Spinal cord (tissue), 10 donors: ENCODE measurements at places on chromosomes 1 and 21.

GRCh38 chr1:207799989-207800648, 48.3 kb downstream of the CD46 start:
- H3K4me1 ChIP-seq, result no peaks in the 10 kb centered on the region
- H3K27ac ChIP-seq, result no peak overlapping the region
- no peaks in the 10 kb centered on the region for H3K27me3 ChIP-seq
- H3K36me3 ChIP-seq, result peaks cover 18% of the 10 kb centered on the region
- no peak overlapping the region for H3K4me3 ChIP-seq

- peaks cover 3% of the 10 kb centered on the region for H3K36me3 ChIP-seq
- no peak overlapping the region for H3K27ac ChIP-seq
- H3K4me3 ChIP-seq, result no peak overlapping the region
- DNase-seq, result no peak
- peaks cover 61% of the 10 kb centered on the region for H3K4me1 ChIP-seq
Observed at GRCh38 chr21:33021667-33022066, 4.1 kb upstream of the OLIG2 start.

GRCh38 chr1:6148497-6149241, 31.5 kb downstream of the CHD5 start:
- DNase-seq, result no peak
- H3K4me3 ChIP-seq, result no peak overlapping the region
- H3K36me3 ChIP-seq, result peaks cover 88% of the 10 kb centered on the region
- peaks cover 7% of the 10 kb centered on the region for H3K27me3 ChIP-seq
- peaks cover 26% of the 10 kb centered on the region for H3K4me1 ChIP-seq

DNA sequence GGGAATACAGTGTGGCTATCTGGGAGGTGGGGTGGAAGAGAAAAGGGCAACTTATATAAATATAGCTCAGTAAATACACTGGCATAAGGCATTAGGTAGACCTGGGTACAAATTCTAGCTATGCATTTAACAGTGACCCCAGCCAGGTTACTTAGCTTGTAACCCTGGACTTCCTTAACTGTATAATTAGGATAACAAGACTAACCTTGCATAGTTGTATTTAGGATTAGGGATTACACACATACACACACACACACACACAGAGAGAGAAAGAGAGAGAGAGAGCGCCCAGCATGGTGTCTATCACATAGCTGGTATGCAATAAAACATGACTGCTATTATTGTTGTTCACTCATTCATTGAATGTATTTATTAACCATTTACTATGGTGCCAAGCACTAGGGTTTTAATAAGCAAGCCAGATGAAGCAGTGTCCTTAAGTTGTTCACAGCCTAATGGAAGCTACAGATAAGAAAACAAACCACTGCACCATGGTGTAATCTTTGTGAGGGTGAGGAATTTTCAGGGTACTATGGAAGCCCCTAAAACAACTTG, 251.4 kb downstream of the ZNF648 start:
- H3K36me3 ChIP-seq, result no peaks in the 10 kb centered on the region
- H3K4me3 ChIP-seq, result no peak overlapping the region
- no peak overlapping the region for H3K27ac ChIP-seq

- DNase-seq, result no peak
- H3K36me3 ChIP-seq, result no peaks in the 10 kb centered on the region
- no peaks in the 10 kb centered on the region for H3K27me3 ChIP-seq
Observed at GRCh38 chr1:20139776-20140612, 871 bp downstream of the PLA2G2F start.

DNA sequence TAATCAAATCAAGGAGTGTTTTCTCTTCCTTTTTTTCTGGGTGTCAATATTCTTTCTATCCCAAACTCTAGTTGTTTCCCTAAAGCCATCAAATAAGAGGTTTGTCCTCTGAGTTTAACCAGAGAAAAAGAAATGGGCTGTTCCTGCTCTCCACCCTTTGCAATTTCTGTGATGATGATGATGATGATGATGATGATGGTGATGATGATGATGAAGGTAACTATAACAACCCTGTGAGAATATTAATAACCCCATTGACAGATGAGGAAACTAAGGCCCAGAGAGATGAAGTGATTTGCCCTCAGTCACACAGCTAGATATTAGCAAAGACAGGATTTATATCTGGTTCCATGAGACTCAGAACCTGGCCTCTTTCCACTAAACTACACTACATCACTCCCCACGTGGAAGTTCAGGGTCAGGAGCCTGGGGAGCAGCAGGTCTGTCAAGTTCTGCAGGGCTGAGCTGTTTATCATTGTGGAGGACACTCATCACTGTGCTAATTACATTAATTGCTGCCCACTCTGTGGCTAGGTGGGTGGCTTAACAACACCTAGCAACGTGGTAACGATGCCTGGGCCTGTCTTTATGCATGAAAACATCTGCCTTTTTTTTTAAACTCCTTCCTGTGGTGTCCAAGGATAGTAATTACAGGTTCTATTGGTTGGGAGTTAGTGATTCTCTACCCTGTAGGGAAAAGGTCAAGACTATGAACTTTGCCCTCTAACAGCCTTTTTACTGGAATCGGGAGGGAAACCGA, 19.0 kb upstream of the JUN start:
- no peaks in the 10 kb centered on the region for H3K36me3 ChIP-seq
- no peaks in the 10 kb centered on the region for H3K27me3 ChIP-seq
- H3K4me3 ChIP-seq, result no peak overlapping the region
- H3K4me1 ChIP-seq, result no peaks in the 10 kb centered on the region
- no peak for DNase-seq
- H3K27ac ChIP-seq, result no peak overlapping the region

DNA sequence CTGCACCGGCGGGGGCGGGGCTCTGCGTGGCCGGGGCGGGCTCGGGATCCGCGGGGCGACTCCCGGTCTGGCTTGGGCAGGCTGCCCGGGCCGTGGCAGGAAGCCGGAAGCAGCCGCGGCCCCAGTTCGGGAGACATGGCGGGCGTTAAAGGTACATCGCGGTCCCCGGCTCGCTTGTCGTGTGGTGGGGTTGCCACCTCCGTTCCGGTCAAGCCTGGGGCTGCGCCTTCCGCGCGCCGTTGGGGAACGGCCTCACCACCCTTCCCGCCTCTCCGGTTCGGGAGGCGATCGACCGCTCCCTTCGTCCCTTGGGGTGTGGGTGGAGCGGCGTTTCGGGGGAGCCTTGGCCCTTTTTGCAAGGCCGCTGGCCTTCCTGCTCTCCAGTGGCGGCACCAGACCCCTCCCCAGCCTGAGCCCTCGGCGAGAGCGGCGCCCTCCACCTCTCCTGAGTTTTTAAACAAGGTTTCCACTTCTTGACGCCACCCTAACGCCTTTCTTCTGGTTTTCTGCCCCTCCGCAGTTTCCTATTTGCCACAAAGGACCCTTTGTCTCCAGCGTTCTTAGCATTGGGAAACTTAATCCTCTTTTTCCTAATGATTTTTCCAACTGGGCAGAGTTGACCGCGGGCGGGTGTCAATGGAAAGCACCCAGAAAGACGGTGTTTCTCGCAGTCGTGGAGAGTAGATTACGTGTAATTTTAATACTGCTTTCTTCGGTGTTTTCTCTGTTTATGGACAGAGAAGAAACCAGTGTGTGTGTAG, at the start of the genes LEPR and LEPROT:
LEPR (plus strand) TSS at position 79 of the 761 bp plus-strand sequence. CDS start 144,898 bp downstream, outside the sequence.
LEPROT (plus strand) TSS at position 79 of the 761 bp plus-strand sequence; CDS start at position 136, 57 bp downstream.
- peak; percentile 31 for DNase-seq
- peak within 1 kb of the TSS; percentile 98 for H3K4me3 ChIP-seq
- no peaks in the 10 kb centered on the region for H3K36me3 ChIP-seq
- no peaks in the 10 kb centered on the region for H3K27me3 ChIP-seq
- peaks cover 14% of the 10 kb centered on the region for H3K4me1 ChIP-seq

DNA sequence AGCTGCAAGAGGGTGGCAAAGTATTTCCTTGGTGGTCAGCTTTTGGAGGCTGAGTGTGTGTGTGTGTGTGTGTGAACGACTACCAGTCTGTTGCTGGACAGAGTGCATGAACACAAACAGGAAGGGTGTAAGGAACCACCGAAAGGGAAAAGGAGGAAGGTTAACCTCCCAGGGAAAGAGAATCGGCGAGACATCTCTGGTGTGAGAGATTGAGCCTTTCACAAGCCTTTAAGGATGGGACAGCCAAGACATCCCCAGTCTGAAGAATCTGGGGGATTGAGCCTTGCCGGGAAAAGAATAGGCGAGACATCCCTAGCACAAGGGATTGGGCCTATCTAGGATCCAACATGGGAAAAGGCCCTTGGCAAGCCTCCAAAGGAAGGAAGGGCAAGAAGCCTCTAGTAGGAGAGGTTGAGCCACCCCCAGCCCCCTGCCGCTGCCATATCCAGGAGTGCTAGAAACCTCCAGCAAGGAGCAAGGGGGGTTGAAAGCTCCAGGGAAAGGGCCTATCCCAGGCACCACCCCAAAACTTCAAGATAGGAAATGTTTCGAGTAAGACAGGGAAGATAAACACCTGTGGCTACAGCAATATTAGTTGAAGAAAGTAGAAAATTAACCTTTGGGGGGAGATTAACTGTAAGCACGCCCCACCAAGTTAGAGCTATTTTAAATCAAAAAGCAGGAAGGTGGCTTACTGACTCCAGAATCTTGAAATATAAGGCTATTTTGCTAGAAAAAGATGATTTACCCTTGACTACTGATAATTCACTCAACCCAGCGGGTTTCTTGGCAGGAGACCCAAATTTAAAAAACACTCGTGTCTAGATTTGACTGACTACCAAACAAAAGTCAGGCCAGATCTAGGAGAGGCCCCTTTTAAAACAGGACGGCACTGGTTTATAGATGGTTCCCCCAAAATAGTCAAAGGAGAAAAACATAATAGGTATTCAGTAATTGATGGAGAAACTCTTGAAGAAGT, 3.2 kb downstream of the TEX50 start:
- H3K4me1 ChIP-seq, result no peaks in the 10 kb centered on the region
- no peaks in the 10 kb centered on the region for H3K36me3 ChIP-seq
- H3K27me3 ChIP-seq, result no peaks in the 10 kb centered on the region
- no peak overlapping the region for H3K4me3 ChIP-seq
- H3K27ac ChIP-seq, result no peak overlapping the region

DNA sequence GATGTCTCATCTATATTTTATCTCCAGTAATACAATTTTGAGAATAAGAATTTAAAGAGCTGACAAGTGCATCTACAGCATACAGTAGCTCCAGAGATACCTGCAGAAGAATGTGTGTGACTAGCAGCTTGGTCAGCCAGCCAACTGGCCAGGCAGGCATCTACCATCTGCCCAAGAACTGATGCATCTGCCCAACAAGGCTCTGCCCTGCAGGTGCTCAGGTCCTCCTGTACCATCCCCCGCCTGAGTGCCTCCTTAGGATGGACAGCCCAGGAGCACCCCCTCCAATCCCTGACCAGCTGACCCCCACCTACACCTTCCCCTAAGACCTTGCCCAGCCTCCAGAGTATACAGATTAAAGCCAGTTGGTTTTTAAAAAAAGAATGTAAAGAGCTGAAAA, 30.3 kb downstream of the TMEM69 start:
- H3K36me3 ChIP-seq, result peaks cover 10% of the 10 kb centered on the region
- no peaks in the 10 kb centered on the region for H3K4me1 ChIP-seq
- no peak overlapping the region for H3K27ac ChIP-seq

DNA sequence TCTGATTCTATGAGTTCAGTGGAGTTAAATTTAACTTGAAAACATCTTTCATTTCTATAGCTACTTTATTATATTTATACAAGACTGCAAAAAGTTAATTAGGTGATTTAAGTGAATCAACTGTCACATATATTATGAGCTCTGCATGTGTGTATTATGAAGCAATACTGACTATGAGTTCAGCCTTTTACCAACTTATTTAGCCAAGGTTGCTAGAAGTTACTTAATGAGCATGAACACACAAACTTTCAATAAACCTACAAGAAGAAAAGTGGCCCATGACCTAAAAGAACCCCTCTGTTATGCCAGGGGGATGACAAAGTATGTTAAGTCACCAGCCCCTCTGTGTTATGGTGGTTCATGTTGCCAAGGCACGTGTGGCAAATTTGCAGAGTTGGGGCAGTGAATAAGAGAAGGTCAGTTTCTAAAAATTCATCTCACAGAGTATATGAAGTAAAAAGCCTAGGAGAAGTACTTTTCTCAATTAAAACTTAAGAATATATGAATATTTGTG, 86.7 kb upstream of the LYPLAL1 start:
- no peak overlapping the region for H3K27ac ChIP-seq
- DNase-seq, result no peak
- H3K27me3 ChIP-seq, result no peaks in the 10 kb centered on the region
- H3K36me3 ChIP-seq, result no peaks in the 10 kb centered on the region

- H3K4me1 ChIP-seq, result peaks cover 49% of the 10 kb centered on the region
- DNase-seq, result no peak
- no peaks in the 10 kb centered on the region for H3K27me3 ChIP-seq
- H3K36me3 ChIP-seq, result no peaks in the 10 kb centered on the region
- H3K4me3 ChIP-seq, result no peak overlapping the region
Observed at GRCh38 chr1:230823426-230823825, 44.9 kb downstream of the C1orf198 start.

DNA sequence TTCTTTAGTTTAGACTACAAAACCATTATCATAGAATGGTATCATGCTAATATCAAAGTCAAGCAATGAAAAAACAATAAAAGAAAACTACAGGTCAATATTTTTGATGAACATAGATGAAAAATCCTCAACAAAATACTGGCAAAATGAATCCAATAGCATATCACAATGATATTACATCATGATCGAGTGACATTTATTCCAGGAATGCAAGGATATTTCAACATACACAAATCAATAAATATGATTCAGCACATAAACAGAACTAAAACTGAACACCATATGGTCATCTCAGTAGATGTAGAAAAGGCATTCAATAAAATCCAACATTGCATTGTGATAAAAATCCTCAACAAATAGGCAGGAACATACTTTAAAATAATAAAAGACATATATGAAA, 1657.7 kb downstream of the KCNT2 start:
- H3K4me3 ChIP-seq, result no peak overlapping the region
- H3K27me3 ChIP-seq, result no peaks in the 10 kb centered on the region
- no peaks in the 10 kb centered on the region for H3K4me1 ChIP-seq
- no peak for DNase-seq
- H3K36me3 ChIP-seq, result no peaks in the 10 kb centered on the region
- H3K27ac ChIP-seq, result no peak overlapping the region

GRCh38 chr1:179206812-179207211, 22.7 kb downstream of the ABL2 start:
- H3K36me3 ChIP-seq, result no peaks in the 10 kb centered on the region
- peak overlapping the region; percentile 4 for H3K27ac ChIP-seq

- H3K4me1 ChIP-seq, result peaks cover 7% of the 10 kb centered on the region
- H3K27me3 ChIP-seq, result no peaks in the 10 kb centered on the region
- DNase-seq, result peak; percentile 29
- no peak overlapping the region for H3K27ac ChIP-seq
- H3K36me3 ChIP-seq, result no peaks in the 10 kb centered on the region
- no peak overlapping the region for H3K4me3 ChIP-seq
Observed at GRCh38 chr1:7886405-7886745, 33.5 kb upstream of the UTS2 start.

DNA sequence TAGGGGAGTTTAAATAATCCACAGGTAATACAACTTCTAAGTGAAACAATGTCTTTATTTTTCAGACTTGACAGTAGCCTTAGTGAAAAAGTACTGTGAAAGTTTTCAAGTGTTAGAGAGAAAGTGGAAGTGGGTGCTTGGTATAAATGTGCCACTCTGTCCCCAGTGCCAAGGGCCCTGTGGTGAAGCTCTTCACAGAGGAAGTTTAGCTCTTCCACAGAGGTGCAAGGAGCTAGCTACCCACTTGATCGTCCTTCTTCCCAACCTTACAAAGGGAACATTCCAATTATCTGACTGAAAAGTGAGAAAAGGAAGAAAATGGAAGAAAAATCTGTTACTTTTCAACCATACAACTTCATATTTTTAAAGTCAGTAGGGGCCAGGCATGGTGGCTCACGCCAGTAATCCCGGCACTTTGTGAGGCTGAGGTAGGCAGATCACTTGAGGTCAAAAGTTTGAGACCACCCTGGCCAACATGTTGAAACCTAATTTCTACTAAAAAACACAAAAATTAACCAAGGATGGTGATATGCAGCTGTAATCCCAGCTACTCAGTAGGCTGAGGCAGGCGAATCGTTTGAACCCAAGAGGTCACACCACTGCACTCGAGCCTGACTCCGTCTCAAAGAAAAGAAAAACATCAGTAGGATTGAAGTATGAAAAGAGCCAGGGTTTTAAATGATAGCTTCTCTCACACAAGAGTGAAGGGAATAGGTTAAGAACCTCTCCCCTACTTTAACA, 41.0 kb upstream of the PTPRC start:
- DNase-seq, result no peak
- no peaks in the 10 kb centered on the region for H3K4me1 ChIP-seq
- H3K27me3 ChIP-seq, result no peaks in the 10 kb centered on the region
- H3K4me3 ChIP-seq, result no peak overlapping the region
